Natural killer cell (primary cell): ENCODE measurements at places on chromosomes 7 and 10. TPM values are rescaled to one million over a fixed set of nuclear protein-coding genes. Genes with fewer than 3 reads are reported as not detected.

DNA sequence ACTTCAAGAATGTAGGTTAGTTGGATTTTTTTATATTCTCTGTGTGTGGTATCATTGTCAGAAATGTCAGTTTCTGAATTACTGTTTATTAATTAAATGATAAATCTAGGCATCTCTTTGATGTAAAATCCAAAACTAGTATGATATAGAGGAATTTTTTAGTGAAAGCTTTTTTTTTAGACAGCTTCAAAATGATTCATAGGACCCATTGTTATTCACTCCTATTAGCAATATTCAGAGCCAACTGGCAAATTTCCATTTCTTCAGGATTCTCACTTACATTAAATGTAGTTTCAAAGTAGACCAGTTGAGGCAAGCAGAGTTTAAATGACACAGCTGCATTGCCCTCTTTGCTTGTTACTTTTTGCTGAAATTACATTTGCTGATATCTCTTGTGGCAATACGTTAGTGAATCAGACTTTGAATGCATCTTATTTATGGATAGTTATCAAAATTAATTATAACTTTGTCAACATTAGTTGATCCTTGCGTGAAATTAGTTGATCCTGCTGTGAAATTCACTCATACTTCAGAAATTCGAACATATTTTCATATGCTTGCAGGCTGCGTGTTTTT, 20.3 kb downstream of the ZNF277 start:
- H3K27ac ChIP-seq, result no peak overlapping the region
- no peaks in the 10 kb centered on the region for H3K27me3 ChIP-seq
- DNase-seq, result no peak
- no peaks in the 10 kb centered on the region for H3K36me3 ChIP-seq
- H3K4me3 ChIP-seq, result no peak overlapping the region

- no peaks in the 10 kb centered on the region for H3K4me1 ChIP-seq
- no peaks in the 10 kb centered on the region for H3K27me3 ChIP-seq
- no peak overlapping the region for H3K4me3 ChIP-seq
- no peak for DNase-seq
- peaks cover 3% of the 10 kb centered on the region for H3K36me3 ChIP-seq
- no peak overlapping the region for H3K27ac ChIP-seq
These were observed 26.9 kb downstream of the CASP7 start for GRCh38 chr10:113706623-113707022.

DNA sequence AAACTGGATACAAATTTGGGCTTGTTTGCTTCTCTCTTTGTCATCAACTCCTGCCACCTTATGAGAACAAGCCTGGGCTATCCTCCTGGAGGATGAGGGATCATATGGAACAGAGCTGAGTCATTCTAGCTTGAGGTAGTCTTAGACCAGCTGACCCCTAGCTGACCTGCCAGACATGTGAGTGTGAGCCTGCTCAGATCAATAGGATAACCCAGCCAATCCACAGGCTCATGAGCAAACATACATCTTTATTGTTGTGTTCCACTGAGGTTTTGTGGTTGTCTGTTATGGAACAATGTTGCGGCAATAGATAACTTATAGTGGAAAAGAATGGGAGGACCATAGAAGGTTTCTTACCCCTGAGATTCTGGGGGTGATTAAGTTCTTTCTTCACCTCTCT, 54.5 kb upstream of the FAM180A start:
- H3K4me1 ChIP-seq, result peaks cover 7% of the 10 kb centered on the region
- H3K27ac ChIP-seq, result no peak overlapping the region
- H3K4me3 ChIP-seq, result no peak overlapping the region

GRCh38 chr7:31633894-31634494, 53.0 kb upstream of the PPP1R17 start:
- H3K4me1 ChIP-seq, result no peaks in the 10 kb centered on the region
- no peak overlapping the region for H3K27ac ChIP-seq
- H3K36me3 ChIP-seq, result no peaks in the 10 kb centered on the region
- no peak for DNase-seq
- H3K27me3 ChIP-seq, result no peaks in the 10 kb centered on the region
- H3K4me3 ChIP-seq, result no peak overlapping the region

- no peaks in the 10 kb centered on the region for H3K36me3 ChIP-seq
- H3K4me3 ChIP-seq, result peak overlapping the region; percentile 5
- no peaks in the 10 kb centered on the region for H3K27me3 ChIP-seq
- DNase-seq, result peak; percentile 35
- peaks cover 46% of the 10 kb centered on the region for H3K4me1 ChIP-seq
These were observed 94.1 kb upstream of the PCBD1 start for GRCh38 chr10:70982443-70982842.

DNA sequence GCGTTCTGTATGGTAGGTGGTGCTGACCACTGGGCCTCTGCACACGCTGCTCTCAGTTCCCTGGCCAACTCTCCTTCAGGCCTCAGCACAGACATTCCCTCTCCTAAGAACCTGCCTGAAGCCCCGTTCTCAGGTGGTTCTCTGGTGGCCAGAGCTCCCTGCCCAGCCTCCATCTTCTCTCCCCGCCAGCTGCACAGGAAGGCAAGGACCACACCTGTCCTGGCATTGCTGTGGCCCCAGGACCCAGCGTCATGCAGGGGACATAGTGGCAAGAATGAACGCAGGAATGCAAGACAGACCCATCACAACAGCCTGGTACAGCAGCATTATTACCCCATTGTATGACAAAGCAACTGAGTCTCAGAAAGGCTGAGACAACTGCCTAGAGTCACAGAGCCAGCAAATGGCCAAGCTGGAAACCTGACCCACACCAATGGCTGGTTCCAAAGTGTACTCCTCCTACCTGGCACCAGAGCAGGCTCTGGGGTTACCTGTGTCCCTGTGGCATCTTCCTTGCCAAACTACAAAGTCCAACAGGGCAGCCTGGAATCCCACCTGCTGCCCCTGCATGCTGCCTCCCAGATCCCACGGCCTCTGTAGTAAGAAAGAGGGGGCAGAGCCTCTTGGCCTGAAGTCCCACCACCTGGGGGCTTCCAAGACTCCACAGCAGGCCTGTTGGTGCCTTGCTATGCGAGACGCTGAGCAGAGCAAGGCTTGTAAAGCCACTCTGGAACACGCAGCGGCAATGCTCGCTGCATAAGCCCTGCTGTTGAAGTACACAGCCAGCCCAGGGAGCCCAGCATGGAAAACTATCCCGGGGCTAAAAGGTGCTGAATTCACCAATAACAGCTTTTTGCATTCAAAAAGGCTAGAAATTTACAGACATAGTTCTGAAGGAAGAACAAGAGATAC, 73.3 kb downstream of the CHST15 start:
- no peak overlapping the region for H3K4me3 ChIP-seq
- no peak overlapping the region for H3K27ac ChIP-seq
- H3K36me3 ChIP-seq, result no peaks in the 10 kb centered on the region
- H3K4me1 ChIP-seq, result no peaks in the 10 kb centered on the region
- H3K27me3 ChIP-seq, result no peaks in the 10 kb centered on the region

DNA sequence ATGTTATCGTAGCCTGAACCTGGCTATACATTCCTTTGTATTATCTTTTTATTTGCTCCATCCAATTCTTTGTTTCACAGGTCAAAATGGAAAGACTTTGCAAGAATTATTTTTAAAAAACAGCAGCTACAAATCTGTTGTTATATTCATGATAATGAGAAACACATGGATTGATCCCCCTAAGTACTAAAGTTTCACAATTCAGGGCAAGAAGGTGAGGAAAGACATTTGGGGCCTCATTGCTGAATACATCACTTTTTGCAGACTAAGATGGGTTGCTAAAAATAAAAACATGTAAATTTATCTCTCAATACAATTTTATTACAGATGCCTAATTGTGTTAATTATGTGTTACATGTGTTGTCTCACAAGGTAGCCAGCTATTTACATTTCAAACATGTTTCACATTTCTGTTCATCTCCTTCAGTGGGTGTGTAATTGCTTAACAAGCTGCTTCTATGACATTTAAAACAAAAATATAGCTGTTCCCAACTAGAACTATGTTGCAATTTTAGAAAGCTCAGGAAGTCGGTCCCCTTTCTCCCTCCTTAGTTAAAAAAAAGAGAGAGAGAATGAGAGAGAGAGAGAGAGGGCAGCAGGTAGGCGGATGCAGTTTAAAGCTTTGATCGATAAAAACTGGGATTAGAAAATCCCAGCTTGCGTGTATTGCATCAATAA, 606.3 kb upstream of the FZD8 start:
- H3K4me3 ChIP-seq, result no peak overlapping the region
- no peak overlapping the region for H3K27ac ChIP-seq
- DNase-seq, result no peak
- H3K4me1 ChIP-seq, result no peaks in the 10 kb centered on the region
- no peaks in the 10 kb centered on the region for H3K36me3 ChIP-seq

- no peak overlapping the region for H3K4me3 ChIP-seq
- H3K27ac ChIP-seq, result no peak overlapping the region
- DNase-seq, result no peak
- no peaks in the 10 kb centered on the region for H3K36me3 ChIP-seq
- no peaks in the 10 kb centered on the region for H3K4me1 ChIP-seq
- H3K27me3 ChIP-seq, result no peaks in the 10 kb centered on the region
These were observed 188.4 kb upstream of the LYZL1 start for GRCh38 chr10:29100505-29100904.

GRCh38 chr10:86439544-86439943, 72.9 kb upstream of the GRID1 start:
- H3K4me1 ChIP-seq, result peaks cover 4% of the 10 kb centered on the region
- H3K27ac ChIP-seq, result no peak overlapping the region
- DNase-seq, result no peak
- H3K27me3 ChIP-seq, result no peaks in the 10 kb centered on the region
- no peak overlapping the region for H3K4me3 ChIP-seq

NDUFB8 gene
- total RNA-seq, result 137 TPM

CAMK1D gene
- total RNA-seq, result 49.7 TPM

HOXA3 gene
- 0.35 TPM for total RNA-seq

GIMAP7 gene
- total RNA-seq, result 67.6 TPM

KCNIP2 gene
- total RNA-seq, result 1.6 TPM
